ENCODE measurements at places on chromosomes 12 and 14.

DNA sequence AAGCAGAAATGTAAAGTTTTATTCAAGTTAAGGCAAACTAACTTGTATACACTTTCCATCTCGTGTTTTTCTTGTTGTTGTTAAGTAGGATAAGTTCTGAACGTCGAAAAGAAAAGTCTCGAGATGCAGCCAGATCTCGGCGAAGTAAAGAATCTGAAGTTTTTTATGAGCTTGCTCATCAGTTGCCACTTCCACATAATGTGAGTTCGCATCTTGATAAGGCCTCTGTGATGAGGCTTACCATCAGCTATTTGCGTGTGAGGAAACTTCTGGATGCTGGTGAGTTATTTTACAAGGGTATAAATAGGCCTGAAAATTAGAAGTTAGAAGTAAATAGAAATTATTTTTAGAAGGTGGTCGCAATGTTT, 25.0 kb downstream of the HIF1A start:
- no peak for DNase-seq

DNA sequence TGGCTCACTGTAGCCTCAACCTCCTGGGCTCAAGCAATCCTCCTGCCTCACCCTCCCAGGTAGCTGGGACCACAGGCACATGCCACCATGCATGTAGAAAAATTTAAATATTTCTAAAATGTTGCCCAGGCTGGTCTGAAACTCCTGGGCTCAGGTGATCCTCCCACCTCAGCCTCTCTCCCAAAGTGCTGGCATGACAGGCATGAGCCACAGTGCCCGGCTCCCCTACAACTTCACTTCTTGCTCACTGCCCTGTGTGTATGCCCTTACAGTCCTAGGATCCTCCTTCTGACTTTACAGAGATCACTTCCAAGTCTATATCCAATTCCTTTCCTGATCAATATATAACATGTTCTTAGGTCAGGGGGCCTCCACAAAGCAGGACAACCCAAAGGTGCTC, 23.8 kb upstream of the CREBL2 start:
- no peak for DNase-seq

- DNase-seq = no peak
Measured at GRCh38 chr12:80966001-80966400, 28.3 kb upstream of the LIN7A start.

DNA sequence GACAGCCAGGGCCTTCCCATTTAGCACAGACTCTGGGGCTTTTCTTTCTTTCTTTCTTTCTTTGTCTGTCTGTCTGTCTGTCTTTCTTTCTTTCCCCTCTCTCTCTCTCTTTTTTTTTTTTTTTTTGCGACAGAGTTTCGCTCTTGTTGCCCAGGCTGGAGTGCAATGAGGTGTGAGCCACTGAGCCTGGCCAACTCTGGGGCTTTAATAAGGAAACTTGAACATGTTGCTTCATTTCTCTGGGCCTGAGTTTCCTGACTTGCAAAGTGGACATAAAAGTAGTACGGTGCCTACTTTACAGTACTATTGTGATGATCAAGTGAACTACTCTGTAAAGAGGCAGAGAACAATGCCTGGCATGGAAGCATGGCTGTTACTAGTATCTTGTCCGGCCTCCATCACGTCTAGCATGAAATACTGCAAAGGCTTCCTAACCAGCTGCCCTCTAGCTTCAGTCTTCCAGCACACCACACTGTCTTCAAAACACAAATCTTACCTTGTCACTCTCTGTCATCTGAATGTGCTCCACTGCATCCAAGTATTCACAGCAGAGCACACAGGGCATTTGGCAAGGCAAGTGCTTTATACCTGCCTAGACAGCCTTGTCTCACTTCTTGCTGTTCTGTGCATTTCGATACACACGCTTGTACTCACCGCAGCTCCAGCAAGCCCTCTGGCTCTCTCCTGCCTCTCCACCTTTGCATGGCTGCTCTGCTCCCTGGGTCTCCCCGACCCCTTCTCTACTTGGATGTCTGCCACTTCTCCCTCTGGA, 96.7 kb downstream of the IRF2BPL start:
- no peak for DNase-seq

DNA sequence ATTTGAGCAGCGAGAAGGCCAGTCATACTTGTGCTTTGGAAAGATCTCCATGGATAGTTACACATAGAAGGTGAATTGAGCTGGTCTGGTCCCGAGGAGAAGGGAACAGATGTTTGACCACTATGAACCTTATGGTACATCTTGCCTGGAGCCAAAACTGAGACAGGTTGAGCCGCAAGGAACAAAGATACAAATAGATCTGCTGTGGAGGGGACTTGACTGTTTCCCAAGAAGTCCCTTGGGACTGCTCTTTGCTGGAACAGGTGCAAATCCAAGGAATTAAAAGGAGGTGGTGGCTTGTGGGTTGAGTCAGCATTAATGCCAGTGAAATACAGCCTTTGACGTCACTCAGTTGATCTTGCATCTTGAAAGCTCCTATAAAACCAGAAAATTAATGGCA, 68.8 kb upstream of the PRIMA1 start:
- DNase-seq = no peak

GRCh38 chr12:120261951-120262851, 3.3 kb downstream of the PXN start:
- DNase-seq = no peak

DNA sequence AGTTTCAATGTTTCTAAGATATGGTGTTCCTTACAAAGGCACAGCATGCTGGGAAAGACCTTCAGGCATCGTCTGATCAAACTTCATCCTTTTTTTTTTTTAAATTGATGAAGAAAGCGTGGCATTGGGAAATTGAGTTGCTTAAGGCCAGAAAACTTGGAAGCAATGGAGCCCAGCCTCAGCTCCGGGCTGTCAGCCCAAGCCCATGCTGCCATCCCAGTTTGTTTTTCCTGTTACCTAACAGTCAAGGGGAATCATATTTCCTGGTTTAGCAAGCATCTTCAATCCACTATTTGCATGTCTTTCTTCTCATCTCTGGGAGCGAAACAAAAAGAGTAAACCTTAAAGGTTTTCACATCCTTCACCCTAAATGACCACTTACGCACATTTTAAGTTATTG, 200.2 kb downstream of the CHST11 start:
- no peak for DNase-seq

GRCh38 chr14:72590577-72590976, 303.3 kb downstream of the DPF3 start:
- DNase-seq = no peak

DNA sequence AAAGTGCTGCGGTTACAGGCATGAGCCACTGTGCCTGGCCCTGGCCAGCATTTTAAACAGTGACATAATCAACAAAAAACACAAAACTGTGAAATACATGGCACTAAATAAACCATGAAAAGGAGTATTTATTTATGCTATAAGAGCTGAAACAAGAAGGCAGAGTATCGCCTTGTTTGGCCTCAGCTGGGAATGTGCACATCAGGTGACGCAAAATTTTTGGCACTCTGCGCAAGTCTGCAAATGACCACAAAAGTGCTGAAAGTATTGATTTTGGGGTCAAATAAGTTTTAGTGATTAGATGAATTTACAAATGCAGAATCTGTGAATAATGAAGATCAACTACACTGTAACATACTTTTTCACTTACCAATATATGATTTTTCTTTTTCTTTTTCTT, 36.6 kb upstream of the NFKBIA start:
- DNase-seq = no peak

DNA sequence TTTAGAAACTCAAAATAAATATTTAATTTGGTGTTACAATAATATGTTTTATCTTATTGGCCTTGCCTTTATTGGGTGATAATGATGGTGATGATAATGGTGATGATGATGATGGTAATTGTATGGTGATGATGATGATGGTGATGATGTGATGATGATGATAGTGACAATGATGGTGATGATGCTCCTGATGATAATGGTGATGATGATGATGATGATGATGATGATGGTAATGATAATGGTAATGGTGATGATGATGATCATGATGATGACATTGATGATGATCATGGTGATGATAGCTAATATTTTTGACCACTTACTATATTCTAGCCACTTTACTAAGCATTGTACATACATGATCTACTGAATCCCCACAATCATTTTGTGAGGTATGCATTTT, 1548.6 kb upstream of the TMEM132C start:
- DNase-seq = no peak

DNA sequence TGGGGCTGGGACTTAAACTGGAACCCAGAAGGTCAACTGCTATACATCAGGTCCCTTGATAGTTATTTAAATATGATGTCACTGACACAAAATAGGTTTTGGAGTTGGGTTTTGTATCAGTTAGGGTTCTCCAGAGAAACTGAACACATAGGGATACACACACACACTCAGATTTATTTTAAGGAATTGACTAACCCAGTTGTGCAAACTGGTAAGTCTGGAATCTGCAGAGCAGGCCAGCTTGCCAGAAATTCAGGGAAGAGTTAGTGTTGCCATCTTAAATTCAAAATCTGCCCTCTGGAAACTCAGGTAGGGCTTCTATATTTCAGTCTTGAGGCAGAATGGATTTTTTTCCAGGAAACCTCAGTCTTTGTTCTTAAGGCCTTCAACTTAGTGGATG, 36.9 kb downstream of the MAPK1IP1L start:
- no peak for DNase-seq

- DNase-seq = no peak
Measured at GRCh38 chr14:74350928-74351323, 2.7 kb downstream of the VRTN start.

GRCh38 chr12:102757882-102758226, 159.2 kb downstream of the PAH start:
- no peak for DNase-seq

DNA sequence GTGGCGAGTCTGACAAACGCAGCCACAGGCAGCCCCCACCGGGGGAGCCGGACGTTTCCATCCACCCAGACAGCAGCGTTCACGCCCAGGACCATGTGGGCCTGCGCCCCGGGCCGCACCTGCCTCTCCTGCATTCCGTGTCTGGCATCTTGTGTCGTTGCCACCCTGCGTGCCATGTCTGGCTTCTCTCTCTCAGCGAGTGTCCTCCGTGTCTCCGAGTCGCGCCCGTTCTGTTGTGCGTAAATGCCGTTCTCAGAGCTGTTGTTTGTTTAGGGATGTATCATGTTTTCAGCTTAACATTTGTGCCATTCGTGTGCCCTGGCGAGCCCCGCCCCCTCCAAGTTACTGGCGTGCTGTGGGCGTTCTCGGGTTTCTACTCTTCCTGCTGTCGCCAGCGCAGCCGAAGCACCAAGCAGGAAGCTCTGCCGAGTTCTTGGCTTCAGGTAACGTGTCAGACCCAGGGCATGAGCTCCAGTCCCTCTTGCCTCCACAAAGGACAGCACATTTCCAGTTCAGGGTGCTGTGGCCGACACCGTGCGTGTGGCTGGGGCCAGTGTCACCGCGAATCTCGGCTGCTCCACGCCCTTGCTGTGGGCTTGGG, 34.6 kb downstream of the NOC4L start:
- DNase-seq = no peak

DNA sequence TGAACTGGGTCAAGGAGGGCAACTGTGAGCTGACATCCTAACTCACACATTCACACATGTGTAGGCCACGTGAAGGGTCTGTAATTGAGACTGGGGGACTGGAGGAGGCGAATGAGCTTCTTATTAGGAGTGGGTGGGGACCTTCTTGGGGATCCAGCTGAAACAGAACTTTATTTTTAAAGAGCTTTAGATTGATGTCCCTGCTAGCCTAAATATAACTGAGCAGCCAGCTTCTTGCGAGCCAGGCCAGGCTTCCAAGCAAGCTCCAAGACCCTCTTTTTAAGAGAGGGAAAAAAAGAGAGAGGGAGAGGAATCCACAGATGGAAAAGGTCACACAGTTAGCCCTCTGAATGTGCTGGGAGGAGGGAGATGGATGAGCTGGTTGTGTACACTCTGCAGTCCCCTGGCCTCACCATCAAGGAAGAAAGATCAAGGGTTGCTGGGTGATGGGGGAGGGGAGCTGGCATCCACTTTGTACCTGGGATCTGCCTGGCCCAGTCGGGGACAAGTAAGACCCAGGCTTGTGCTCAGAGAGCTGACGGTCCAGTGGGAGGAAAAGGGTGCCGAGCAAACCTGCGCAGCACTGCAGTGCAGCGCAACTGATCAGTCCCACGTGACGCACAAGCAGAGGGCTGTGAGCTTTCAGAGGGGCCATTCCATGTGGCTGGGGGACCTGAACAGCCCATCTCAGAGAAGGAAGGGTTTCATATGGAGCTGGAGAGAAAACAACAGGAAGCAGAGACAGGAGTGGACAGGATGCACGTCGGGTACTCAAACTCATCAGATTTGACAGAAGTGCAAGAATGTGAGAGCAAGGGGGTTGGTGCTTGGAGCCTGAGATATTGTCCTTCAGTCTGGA, 154.5 kb downstream of the ZFP36L1 start:
- DNase-seq = no peak

DNA sequence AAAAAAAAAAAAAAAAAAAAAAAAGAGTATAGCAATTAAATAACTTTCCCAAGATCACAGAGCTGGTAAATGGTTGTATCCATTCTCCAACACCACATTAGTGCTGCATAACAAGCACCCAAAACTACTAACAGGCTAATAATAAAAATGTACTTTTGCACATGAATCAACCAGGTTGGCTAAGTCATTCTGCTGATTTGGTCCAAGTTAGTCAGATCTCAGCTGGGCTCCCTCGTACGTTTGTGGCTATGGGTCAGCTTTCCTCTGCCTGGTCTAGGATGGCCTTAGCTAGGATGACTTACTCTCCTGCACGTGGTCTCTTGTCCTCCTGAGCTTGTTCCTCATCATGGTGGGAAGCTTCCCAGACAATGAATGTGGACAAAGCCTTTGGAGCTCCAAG, 7.9 kb upstream of the PLEKHG6 start:
- no peak for DNase-seq

DNA sequence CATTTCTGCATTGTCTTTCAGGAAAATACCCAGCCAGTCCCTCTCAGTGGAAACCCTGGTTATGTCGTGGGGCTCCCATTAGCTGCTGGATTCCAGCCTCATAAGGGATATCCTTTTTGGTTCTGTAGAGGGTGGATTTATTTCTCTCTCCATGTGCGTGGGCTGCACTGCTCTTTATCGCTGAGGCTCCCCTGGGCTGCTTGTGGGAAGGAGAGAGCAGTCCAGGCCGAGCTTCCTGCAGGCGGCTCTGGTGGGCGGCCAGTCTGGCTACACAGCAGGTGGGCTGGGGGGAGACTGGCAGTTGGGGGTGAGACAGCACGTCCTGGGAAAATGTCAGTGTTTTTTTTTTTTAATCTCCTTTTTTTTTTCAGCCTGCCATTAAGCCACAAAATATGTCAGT, 27.6 kb downstream of the TCTN1 start:
- DNase-seq = no peak

DNA sequence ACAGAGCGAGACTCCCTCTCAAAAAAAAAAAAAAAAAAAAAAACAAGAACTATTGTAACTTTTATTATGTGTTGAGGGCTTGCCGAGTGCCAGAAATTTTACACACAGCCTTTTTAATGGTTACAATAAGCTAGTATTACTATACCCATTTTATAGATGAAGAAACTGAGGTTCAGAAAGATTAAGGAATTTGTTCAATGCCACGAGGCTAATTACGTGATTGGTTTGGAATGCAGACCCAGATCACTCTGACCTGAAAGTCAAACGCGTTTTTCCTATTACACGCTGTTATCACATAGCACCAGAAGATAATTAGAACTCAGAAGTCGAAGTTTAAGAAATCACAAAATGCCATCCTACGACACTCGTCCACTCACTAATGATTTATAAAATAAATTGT, 48.9 kb upstream of the RAP1B start:
- DNase-seq = no peak

Measured in HuH-7 (cell line).